Osteoblast (primary cell): ENCODE measurements at places on chromosomes 6 and 20. TPM values are rescaled to one million over a fixed set of nuclear protein-coding genes. Genes with fewer than 3 reads are reported as not detected.

FAM135A gene
- 16.2 and 16.3 TPM in 2 replicates for total RNA-seq

DNA sequence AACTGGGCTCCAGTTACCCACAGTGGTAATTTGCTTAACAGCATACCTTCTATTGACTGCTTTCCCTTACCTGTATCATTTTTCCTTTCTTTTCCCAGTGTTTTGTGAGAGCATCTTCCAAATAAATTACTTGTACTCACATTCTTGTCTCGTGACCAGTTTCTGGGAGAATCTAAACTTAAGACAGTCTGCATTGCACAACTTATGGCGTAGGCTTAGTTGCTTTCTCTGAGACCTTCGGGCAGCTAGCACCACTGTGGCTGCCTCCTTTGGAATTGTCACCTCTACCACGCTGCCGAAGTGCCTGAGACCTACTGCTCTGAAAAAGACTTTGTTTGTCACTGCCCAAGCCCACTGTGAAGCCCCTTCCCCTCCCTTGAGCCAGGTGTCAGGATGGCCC is 188.1 kb upstream of the BMP2 start:
- H3K4me3 ChIP-seq, result no peak overlapping the region
- no peaks in the 10 kb centered on the region for H3K27me3 ChIP-seq
- H3K36me3 ChIP-seq, result no peaks in the 10 kb centered on the region
- peaks cover 6% of the 10 kb centered on the region for H3K4me1 ChIP-seq
- DNase-seq, result no peak

GRCh38 chr6:44172731-44173500 is 14.3 kb downstream of the CAPN11 start:
- H3K4me1 ChIP-seq, result peaks cover 5% of the 10 kb centered on the region
- H3K4me3 ChIP-seq, result no peak overlapping the region
- H3K27ac ChIP-seq, result no peak overlapping the region
- peaks cover 14% of the 10 kb centered on the region for H3K27me3 ChIP-seq
- DNase-seq, result peak; percentile 95
- H3K36me3 ChIP-seq, result no peaks in the 10 kb centered on the region

GRCh38 chr20:34043025-34043424 is 49.3 kb downstream of the RALY start:
- no peak for DNase-seq
- H3K27ac ChIP-seq, result no peak overlapping the region
- H3K4me3 ChIP-seq, result no peak overlapping the region
- no peaks in the 10 kb centered on the region for H3K4me1 ChIP-seq

GRCh38 chr6:105677671-105678475 is 275.0 kb upstream of the PREP start:
- H3K4me1 ChIP-seq, result peaks cover 17% of the 10 kb centered on the region
- no peaks in the 10 kb centered on the region for H3K27me3 ChIP-seq

DNA sequence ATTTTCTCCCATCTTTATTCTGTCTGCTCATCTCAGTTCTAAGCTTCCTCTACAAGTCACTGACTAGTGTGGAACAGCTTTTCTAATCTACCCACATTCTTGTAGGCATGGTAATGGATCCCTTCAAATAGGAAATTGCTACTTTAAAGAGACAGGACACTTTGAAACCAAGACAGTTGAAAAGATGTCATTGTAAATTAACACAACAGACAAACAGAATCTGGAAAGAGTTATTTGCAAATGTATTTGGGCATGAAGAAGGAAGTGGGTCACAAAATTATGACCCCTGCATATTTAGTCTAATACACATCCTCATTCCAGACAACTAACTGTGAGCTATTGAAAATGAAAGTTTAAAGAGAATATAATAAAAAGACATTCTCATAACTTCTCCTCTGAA is 298.2 kb upstream of the MARCKS start:
- H3K4me3 ChIP-seq, result no peak overlapping the region
- H3K36me3 ChIP-seq, result no peaks in the 10 kb centered on the region
- H3K4me1 ChIP-seq, result peaks cover 36% of the 10 kb centered on the region
- no peaks in the 10 kb centered on the region for H3K27me3 ChIP-seq
- H3K27ac ChIP-seq, result peak overlapping the region; percentile 71

LY6G6F gene
- not detected in 2 replicates for total RNA-seq

DNA sequence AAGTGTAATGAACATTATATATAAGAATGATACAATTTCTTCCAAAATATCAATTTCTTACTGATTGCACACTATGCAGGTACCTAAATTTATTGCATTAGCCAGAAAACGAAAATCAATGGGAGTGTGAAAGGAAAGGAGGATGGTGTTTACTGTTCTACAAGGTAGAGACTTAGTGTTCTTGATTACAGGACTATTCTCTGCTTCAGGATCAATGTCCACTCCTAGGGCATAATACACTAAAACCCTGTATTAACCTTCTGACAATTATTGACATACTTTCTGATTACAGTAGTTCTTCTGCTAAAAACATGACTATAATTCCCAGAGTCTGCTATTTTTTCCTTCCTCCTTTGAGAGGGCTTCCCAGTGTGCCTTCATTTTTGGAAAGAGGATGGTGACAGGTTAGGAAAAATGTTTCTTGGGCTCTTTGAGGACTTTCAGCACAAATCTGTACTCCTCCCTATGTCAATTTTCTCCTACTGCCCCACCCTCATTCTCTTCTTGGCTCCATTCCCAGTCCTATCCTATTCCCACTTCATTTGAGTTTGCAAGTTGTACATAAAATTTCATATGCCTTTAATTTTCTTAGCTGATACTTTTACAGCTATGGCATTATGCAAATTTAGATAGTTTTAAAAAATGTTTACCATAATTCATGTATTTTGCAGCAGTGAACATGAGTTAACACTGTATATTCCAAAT is 278.9 kb downstream of the CENPW start:
- H3K4me1 ChIP-seq, result no peaks in the 10 kb centered on the region
- no peaks in the 10 kb centered on the region for H3K36me3 ChIP-seq
- H3K27ac ChIP-seq, result no peak overlapping the region
- H3K27me3 ChIP-seq, result no peaks in the 10 kb centered on the region
- H3K4me3 ChIP-seq, result no peak overlapping the region

GRCh38 chr6:135146162-135146934 is 34.8 kb upstream of the MYB start:
- peaks cover 8% of the 10 kb centered on the region for H3K4me1 ChIP-seq
- DNase-seq, result no peak
- H3K4me3 ChIP-seq, result no peak overlapping the region
- H3K27ac ChIP-seq, result no peak overlapping the region
- H3K36me3 ChIP-seq, result no peaks in the 10 kb centered on the region
- peaks cover 4% of the 10 kb centered on the region for H3K27me3 ChIP-seq

GRCh38 chr6:34242252-34243130 is 5.8 kb downstream of the HMGA1 start:
- peaks cover 34% of the 10 kb centered on the region for H3K36me3 ChIP-seq
- H3K4me3 ChIP-seq, result peak overlapping the region; percentile 19
- peaks cover 57% of the 10 kb centered on the region for H3K4me1 ChIP-seq
- peak; percentile 92 for DNase-seq
- no peaks in the 10 kb centered on the region for H3K27me3 ChIP-seq
- H3K27ac ChIP-seq, result peak overlapping the region; percentile 93

DNA sequence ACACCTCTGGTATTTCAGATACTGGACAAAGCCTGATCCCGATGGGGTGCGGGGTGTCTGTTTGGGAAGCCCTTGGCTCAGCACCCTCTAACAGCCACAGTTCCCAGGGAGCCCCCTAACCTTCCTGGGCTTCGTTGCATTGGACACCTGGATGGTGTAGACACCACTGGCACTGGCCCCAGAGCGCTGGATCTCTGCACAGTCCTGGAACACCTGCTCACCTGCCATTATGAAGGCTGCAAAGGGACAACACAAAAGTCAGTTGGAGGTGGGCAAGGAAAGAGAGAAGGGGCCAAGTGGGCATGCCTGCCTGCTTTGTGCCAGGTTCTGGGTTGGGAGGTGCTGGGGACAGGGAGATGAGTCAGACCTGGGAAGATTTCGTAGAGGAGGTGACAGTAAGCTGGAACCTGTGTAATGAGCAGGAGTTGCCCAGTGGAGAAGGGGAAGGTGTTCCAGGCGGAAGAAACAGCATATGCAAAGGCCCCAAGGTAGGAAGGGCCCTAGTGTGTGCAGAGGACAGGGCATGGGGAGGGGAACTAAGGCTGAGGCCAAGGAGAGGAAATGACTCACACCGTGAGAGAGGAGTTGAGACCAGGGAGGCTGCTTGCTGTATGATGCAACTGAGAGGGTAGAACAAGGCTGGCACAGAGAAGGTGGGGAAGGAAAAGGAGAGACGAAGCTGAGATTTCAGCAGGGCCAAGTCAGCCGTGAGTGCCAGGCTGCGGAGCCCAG is 34.9 kb downstream of the ANGPT4 start:
- no peak overlapping the region for H3K27ac ChIP-seq
- H3K27me3 ChIP-seq, result no peaks in the 10 kb centered on the region
- DNase-seq, result peak; percentile 97

RWDD2A gene
- total RNA-seq, result 5.4 and 6.5 TPM in 2 replicates

- H3K27ac ChIP-seq, result no peak overlapping the region
- no peaks in the 10 kb centered on the region for H3K36me3 ChIP-seq
- H3K4me1 ChIP-seq, result no peaks in the 10 kb centered on the region
- DNase-seq, result no peak
These were observed 63.2 kb downstream of the BANF2 start for GRCh38 chr20:17762873-17763557.

DNA sequence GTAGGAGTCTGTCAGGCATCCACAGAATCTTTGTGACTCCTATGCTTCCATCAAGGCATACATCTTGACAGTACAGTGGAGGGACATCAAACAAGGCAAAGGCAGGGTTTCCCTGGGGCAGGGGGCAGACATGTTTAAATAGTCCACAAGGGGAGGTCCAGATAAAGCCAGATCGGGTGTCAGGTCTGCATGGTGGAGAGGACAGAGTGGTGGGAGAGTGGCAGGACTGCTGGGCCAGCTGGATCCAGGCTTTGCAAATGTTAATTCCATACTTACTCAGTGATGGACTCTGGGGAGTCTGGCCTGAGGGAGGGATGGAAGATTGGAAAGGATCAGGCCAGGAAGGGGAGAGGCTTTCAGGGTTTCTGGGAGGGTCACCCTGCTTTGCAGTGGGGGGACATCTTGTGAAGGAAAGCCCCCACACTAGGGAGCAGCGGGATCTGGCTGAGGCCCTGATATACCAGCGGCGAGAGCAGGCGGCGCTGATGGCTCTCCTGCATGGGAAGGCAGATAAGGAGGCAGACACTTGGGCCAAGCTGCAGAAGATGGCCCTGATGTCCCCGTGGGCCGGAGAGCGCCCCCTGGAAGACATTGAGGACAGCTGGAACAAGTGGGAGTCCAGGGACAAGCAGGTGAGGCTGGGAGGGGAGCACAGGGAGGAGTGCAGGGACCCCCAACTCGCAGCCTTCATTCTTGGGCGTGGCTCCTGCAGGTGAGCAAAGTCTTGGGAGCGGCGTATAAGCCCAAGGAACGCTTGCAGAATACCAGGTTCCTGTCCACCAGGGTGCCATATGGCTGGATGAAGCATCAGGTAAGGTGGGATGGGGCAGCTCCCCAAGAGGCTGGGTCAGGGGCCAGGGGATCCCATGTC is 44.6 kb downstream of the SUN5 start:
- no peak overlapping the region for H3K4me3 ChIP-seq
- H3K36me3 ChIP-seq, result no peaks in the 10 kb centered on the region
- no peaks in the 10 kb centered on the region for H3K27me3 ChIP-seq
- DNase-seq, result no peak
- H3K27ac ChIP-seq, result no peak overlapping the region
- no peaks in the 10 kb centered on the region for H3K4me1 ChIP-seq

KCNQ2 gene
- 0.36 TPM in 1 of 2 replicates, not detected in the other for total RNA-seq

PRR3 gene
- total RNA-seq, result 6.8 and 7.2 TPM in 2 replicates

SOX4 gene
- total RNA-seq, result 77.5 and 81.1 TPM in 2 replicates

DNA sequence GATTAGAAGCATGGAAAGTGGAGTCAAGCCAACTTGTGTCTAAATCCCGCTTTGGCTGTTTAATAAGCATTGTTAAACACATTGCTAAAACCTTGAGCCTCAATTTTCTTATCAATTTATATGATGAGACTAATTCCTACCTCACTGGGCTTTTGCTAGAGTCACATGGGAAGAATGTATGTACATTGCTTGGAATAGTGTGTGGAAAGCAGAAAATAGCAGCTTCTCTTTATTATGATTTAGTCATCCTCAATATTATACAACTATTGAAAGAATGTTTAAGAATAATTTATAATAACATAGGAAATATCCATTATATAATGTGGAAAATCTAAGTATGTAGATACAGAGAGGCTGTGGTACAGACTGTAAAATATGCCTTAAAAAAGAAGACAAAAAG is 313.0 kb upstream of the CDYL start:
- DNase-seq, result no peak
- peaks cover 4% of the 10 kb centered on the region for H3K4me1 ChIP-seq
- no peak overlapping the region for H3K4me3 ChIP-seq
- no peaks in the 10 kb centered on the region for H3K27me3 ChIP-seq
- H3K36me3 ChIP-seq, result no peaks in the 10 kb centered on the region
- H3K27ac ChIP-seq, result no peak overlapping the region

- H3K27me3 ChIP-seq, result peaks cover 30% of the 10 kb centered on the region
- peak; percentile 89 for DNase-seq
- H3K36me3 ChIP-seq, result no peaks in the 10 kb centered on the region
- no peak overlapping the region for H3K27ac ChIP-seq
- H3K4me1 ChIP-seq, result peaks cover 8% of the 10 kb centered on the region
These were observed 6.5 kb upstream of the ZSCAN9 start for GRCh38 chr6:28218312-28219248.

DEK gene
- 102 and 113 TPM in 2 replicates for total RNA-seq

DNA sequence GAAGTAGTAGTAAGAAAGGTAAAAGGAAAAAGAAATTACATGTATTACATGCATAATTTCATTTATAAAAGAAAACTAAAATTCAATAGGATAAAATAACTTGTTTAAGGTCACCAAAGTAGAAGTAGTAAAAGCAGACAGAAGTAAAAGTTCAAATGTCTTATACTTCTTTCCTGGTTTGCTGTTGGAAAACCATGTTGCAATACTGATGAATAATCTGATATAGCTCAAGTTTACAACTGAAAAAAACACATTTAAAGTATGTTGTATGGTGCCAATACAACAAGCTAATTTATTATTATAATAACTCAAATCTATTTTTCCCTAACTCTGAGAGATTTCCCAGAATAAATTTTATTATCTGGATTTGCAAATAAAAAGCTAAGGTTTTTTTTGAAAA is 78.3 kb downstream of the PHIP start:
- H3K27ac ChIP-seq, result no peak overlapping the region
- no peak for DNase-seq
- H3K4me3 ChIP-seq, result no peak overlapping the region
- H3K36me3 ChIP-seq, result peaks cover 13% of the 10 kb centered on the region

DNA sequence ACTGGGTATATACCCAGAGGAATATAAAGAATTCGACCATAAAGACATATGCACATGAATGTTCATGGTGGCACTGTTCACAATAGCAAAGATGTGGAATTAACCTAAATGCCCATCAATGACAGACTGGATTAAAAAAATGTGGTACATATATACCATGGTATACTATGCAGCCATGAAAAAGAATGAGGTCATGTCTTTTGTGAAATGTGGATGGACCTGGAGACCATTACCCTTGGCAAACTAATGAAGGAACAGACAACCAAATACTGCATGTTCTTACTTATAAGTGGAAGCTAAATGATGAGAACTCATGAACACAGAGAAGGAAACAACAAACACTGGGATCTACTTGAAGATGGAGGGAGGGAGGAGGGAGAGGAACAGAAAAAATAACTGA is 186.7 kb upstream of the SSTR4 start:
- no peaks in the 10 kb centered on the region for H3K36me3 ChIP-seq
- no peak overlapping the region for H3K27ac ChIP-seq
- DNase-seq, result no peak
- H3K4me1 ChIP-seq, result no peaks in the 10 kb centered on the region

- H3K27ac ChIP-seq, result no peak overlapping the region
- H3K4me3 ChIP-seq, result no peak overlapping the region
- no peak for DNase-seq
- H3K4me1 ChIP-seq, result no peaks in the 10 kb centered on the region
- H3K36me3 ChIP-seq, result no peaks in the 10 kb centered on the region
- no peaks in the 10 kb centered on the region for H3K27me3 ChIP-seq
These were observed 922.8 kb upstream of the MAP3K7 start for GRCh38 chr6:91509711-91510110.
